ENCODE measurements at places on chromosomes 4 and X. TPM values are rescaled to one million over a fixed set of nuclear protein-coding genes. Genes with fewer than 3 reads are reported as not detected.

- DNase-seq: no peak
Measured at GRCh38 chrX:57447856-57448255, 144.0 kb upstream of the ZXDB start.

GRCh38 chr4:54840430-54840829, 182.7 kb downstream of the KIT start:
- no peak for DNase-seq

The CACNA1F gene
- total RNA-seq: 0.48 TPM

DNA sequence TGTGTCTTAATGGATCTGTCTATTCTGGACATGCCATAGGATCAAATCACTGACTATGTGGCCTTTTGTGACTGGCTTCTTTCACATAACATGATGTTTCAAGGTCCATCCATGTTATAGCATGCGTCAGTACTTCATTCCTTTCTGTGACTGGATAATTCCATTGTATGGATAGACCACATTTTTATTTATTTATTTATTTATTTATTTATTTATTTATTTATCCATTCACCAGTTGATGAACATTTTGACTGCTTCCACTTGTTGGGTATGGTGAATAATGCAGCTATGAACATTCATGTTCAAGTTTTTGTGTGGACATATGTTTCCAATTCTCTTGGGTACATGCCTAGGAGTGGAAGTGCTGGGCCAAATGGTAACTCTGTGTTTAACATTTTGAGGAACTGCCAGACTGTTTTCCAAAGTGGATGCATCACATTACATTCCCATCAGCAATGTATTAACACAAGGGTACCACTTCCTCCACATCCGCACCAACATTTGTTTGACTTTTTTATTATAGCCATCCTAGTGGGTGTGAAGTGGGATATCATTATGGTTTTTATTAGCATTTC, 14.0 kb downstream of the RTL5 start:
- DNase-seq: no peak

The MTNR1A gene
- total RNA-seq: 0.39 TPM

- DNase-seq: no peak
Measured at GRCh38 chr4:3857269-3857926, 91.2 kb downstream of the ADRA2C start.

- DNase-seq: no peak
Measured at GRCh38 chrX:1391370-1391706, 575 bp downstream of the SLC25A6 start.

The TLR2 gene
- total RNA-seq: 1.2 TPM

GRCh38 chrX:9515973-9516538, 51.2 kb downstream of the TBL1X start:
- DNase-seq: no peak
